Glutamatergic neuron (in vitro differentiated cells): ENCODE measurements at places on chromosomes 1 and 21. TPM values are rescaled to one million over a fixed set of nuclear protein-coding genes. Genes with fewer than 3 reads are reported as not detected.

GRCh38 chr1:175364424-175365076 lies 172.0 kb upstream of the KIAA0040 start:
- H3K4me1 ChIP-seq, result no peaks in the 10 kb centered on the region
- H3K27ac ChIP-seq, result no peak overlapping the region
- H3K36me3 ChIP-seq, result no peaks in the 10 kb centered on the region
- no peak for DNase-seq

GRCh38 chr1:118990513-118991152 lies 2.5 kb upstream of the TBX15 start:
- peaks cover 24% of the 10 kb centered on the region for H3K4me1 ChIP-seq
- peak overlapping the region; percentile 34 for H3K4me3 ChIP-seq
- DNase-seq, result no peak
- H3K27ac ChIP-seq, result peak overlapping the region; percentile 48
- H3K27me3 ChIP-seq, result peaks cover 52% of the 10 kb centered on the region

Gene NID1
- total RNA-seq, result 1.4 TPM

Gene GALE
- 32.6 TPM for total RNA-seq

Gene RUNX3
- total RNA-seq, result 0.15 TPM

- no peak overlapping the region for H3K4me3 ChIP-seq
- H3K36me3 ChIP-seq, result no peaks in the 10 kb centered on the region
- peaks cover 2% of the 10 kb centered on the region for H3K4me1 ChIP-seq
These were observed 461.2 kb downstream of the SETD4 start for GRCh38 chr21:35599164-35599563.

DNA sequence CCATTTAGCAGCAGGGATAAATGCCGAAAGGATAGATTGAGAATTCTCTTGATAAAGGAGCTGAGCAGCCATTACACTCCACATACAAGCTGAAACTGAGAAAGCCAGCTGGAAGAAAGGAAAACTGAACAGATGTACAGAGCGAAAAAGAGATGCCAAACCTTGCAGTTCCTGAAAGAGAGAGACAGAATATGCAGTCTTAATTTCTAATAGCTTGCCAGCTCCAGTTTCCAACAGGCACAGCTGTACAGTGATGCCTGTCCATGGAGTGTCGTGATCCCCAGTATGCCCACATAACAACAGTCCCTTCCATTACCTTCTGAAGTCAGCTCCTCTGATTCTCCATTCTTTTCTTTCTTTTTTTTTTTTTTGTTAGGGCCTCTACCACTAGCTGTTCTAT lies 22.7 kb downstream of the ABL2 start:
- peak overlapping the region; percentile 12 for H3K4me3 ChIP-seq
- peaks cover 27% of the 10 kb centered on the region for H3K4me1 ChIP-seq
- DNase-seq, result no peak
- peak overlapping the region; percentile 72 for H3K27ac ChIP-seq

Gene NPHS2
- not detected for total RNA-seq

DNA sequence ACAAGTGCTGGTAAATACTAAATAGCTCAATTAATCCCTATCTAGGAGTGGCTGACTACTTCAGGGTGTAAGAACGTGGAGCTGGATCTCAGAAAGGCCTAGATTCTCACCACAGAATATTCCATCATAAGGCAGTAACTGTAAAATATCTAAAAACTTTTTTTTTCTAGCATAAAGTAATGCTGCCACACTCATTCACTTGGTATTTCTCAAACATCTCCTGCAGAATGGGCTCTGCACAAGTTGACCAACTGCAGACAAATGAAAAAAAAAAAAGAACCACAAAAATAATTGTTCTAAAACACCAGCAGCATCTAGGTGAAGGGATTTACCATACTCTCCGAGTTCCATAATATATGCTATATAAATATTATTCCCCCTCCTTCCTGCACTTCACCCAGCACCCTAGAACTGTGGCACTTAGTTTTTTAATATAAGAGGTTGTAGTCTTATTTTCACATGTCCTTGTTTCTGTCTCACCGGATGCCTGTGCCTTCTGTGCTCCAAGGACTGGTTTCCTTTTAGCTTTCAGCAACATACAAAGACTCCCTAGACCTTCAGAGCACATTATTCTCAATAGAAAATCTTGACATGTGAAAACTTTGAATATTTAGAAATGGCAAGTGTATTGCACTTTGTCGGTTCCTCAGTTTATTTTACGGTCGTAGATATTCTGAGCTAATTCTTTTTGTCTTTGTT lies 8.9 kb downstream of the VSIG8 start:
- DNase-seq, result no peak
- no peaks in the 10 kb centered on the region for H3K36me3 ChIP-seq
- H3K27me3 ChIP-seq, result peaks cover 4% of the 10 kb centered on the region
- H3K27ac ChIP-seq, result no peak overlapping the region
- no peaks in the 10 kb centered on the region for H3K4me1 ChIP-seq

GRCh38 chr1:200354243-200354642 lies 55.6 kb downstream of the ZNF281 start:
- DNase-seq, result no peak
- H3K27ac ChIP-seq, result no peak overlapping the region
- H3K4me3 ChIP-seq, result no peak overlapping the region
- peaks cover 2% of the 10 kb centered on the region for H3K4me1 ChIP-seq

DNA sequence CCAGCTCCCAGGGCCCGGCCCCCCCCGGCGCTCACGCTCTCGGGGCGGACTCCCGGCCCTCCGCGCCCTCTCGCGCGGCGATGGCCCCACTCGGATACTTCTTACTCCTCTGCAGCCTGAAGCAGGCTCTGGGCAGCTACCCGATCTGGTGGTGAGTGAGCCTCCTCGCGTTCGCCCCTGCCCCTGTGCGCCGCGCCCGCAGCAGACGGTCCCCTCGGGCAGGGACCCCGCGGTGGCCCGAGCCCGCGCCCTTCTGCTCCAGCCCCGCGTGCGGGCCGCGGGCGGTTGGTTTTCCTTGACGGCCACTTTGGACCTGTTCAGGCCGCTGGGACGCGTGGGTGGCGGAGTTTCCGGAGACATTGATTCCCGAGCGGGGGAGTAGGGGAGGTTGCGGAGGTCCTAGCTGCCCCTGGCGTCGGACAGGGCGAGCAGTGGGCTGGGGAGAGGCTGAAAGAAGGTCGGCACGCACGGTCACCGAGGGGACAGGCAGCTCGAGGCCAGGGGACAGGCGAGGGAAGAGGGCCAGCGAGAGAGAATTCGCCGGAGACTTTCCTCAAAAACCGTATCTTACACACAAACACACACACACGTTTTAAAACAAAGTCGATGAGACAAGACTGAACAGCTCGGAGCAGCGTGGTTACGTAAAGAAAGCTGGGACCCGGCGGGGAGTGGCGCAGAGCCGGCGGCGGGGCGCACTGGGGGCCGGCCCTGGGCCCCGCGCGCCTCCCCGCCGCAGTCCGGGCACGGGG lies 427 bp downstream of the WNT3A start:
- H3K27ac ChIP-seq, result no peak overlapping the region
- peaks cover 29% of the 10 kb centered on the region for H3K27me3 ChIP-seq
- DNase-seq, result no peak
- no peaks in the 10 kb centered on the region for H3K36me3 ChIP-seq

DNA sequence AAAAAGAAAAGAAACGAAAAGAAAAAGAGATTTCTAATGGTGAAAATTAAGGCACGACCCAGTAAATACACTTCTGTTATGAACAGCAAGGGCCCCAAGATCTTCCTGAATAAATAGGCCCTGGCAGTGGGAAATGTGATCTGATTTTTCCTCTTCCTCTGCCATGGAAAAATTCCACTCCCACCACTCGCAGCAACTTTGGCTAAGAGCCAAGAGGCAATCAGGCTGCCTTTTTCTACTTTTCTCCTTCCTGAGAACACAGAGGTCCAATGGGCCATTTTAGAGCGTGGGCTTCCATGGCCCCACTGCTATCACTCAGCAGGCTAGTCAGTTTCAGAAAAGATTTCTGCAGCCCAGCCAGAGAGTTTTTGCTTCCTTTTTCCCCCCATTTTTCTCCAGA lies 33.7 kb upstream of the AK4 start:
- no peaks in the 10 kb centered on the region for H3K27me3 ChIP-seq
- H3K27ac ChIP-seq, result no peak overlapping the region
- DNase-seq, result no peak
- H3K36me3 ChIP-seq, result peaks cover 5% of the 10 kb centered on the region

DNA sequence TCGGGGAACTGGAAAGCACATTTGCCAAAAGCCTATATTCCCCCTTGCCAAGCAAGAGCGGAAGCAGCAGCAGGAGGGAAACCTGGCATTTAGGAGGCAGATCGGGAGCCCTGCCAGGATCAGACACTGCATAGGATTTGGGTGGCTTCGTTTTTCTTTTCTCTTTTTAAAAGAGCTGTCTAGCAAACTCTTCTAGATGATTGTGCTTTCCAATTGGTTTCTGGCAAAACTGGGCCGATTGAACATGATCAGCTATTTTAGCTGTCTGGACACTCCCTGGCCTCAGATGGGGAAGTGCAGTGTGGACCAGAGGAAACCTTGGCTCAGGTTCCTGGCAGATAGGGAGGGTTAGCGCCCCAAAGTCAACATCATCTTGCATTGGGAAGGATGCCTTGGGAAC lies 414.0 kb upstream of the KAZN start:
- H3K27me3 ChIP-seq, result no peaks in the 10 kb centered on the region
- H3K36me3 ChIP-seq, result no peaks in the 10 kb centered on the region
- no peak for DNase-seq
- H3K4me1 ChIP-seq, result peaks cover 12% of the 10 kb centered on the region
- no peak overlapping the region for H3K27ac ChIP-seq
